ENCODE measurements at places on chromosomes 3 and 15.

DNA sequence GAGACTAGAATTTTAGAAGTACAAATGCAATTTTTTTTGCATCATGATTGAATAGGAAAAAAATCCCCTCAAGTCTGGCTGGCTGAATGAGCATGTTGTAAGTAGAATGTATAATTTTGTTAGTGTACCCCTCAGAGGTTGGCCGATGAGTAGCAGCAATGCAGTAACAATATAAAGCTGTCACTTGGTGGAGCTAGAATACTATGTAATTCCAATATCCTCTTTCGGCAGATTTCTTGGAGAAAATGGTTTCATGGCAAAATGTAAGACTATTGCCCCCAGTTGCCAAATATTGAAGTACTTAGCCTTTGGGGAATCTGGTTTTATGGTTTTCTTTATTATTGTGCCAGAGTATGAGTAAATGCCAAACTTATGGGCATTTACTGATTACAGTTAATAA lies 39.8 kb upstream of the SGO1 start:
- peak; percentile 35 for DNase-seq

- no peak for DNase-seq
Measured at GRCh38 chr3:170352936-170353335, 4.6 kb upstream of the SKIL start.

DNA sequence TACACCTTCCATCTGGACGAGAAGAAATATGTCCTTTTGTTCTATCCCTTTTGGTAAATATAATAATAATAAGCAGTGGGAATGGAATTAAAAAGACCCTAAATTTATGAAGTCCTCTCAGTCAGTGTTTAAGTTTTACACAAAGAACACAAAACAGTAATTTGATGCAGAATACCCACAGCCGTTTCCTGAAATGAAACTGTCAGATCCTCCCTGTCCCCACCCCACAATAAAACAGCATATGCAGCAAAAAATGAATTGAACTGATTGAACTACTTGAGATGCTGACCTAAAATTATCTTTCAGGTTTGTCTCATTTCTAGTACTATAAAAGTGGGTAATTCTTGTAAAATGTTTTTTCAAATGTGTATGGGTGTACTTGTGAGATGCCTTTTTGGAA lies 2.2 kb upstream of the LRIG1 start:
- no peak for DNase-seq

GRCh38 chr3:171189394-171190080 lies 163.0 kb upstream of the SLC2A2 start:
- DNase-seq, result no peak

DNA sequence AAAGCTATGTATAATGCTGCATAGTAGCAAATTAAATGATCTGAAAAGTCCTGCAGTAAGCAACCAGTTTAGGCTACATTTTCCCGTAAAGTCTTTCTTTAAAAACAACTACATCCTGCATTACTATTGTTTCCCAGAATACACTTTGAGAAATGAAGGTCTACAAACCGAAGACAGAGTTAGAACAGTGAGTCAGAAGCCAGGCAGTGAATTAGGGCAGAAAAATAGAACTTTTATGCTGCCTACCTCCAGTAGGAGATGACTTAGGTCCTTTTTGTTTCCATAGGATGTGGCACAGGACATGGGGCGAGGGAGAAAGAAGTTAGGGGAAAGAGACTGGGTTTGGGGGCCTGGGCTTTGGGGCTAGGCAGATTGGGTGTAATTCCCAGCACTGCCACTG lies 127.3 kb downstream of the PPM1L start:
- DNase-seq, result no peak

DNA sequence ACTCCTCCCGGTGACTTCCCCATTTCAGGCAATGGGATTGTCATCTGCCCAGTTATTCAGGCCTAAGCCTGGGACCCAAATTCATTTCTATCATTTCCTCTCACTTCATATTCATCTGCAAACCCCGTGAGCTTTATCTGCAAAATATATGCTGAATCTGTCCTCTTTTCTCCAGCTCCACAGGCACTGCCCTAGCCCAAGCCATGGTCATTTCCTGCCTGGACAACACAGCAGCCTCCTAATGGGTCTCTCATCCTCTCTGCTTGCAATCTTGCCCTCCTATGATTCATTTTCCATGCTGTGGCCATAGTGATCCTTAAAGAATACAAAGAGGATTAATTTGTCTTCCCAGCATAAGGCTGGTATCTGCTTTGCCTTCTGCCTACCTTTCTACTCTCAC lies 6.1 kb downstream of the RBP2 start:
- no peak for DNase-seq

DNA sequence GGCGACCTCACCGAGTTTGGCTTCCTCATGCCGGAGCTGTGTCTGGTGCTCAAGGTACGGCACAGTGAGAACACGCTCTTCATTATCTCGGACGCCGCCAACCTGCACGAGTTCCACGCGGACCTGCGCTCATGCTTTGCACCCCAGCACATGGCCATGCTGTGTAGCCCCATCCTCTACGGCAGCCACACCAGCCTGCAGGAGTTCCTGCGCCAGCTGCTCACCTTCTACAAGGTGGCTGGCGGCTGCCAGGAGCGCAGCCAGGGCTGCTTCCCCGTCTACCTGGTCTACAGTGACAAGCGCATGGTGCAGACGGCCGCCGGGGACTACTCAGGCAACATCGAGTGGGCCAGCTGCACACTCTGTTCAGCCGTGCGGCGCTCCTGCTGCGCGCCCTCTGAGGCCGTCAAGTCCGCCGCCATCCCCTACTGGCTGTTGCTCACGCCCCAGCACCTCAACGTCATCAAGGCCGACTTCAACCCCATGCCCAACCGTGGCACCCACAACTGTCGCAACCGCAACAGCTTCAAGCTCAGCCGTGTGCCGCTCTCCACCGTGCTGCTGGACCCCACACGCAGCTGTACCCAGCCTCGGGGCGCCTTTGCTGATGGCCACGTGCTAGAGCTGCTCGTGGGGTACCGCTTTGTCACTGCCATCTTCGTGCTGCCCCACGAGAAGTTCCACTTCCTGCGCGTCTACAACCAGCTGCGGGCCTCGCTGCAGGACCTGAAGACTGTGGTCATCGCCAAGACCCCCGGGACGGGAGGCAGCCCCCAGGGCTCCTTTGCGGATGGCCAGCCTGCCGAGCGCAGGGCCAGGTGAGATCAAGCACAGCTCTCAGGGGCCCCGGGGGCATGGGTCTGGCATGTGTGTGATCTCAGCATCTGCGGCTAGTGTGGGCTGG lies 7.1 kb upstream of the STAB1 start:
- DNase-seq, result no peak

DNA sequence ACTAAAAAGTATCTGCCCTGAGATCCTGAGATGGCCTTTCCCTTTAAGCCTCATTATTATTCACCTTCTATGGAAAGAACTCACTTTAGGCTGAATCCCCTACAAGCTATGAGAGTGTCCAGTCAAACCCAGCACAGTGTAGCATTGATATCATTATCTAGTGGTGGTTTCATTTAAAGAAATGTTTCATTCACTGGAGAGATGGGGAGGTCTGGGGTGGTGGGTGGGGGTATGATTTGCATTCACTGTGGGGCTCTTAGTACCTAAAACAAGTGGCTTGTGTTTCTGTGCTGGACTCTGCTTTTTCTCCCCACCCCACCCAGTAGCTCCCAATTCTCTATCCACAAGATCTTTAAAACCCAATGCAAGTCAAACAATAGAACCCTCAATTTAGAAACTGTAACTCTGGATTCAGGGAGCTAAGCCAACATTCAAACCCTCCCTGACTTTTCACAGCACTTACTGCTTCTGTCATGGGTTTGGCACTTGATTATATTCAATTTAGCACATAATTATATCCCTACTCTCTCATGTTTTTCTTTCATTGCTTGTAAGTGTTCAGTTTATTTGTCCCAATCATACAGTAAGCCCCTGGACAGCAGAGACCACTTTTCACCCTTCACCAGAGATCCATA lies 310.5 kb upstream of the THBS1 start:
- no peak for DNase-seq

GRCh38 chr3:21893242-21893641 lies 142.2 kb upstream of the ZNF385D start:
- DNase-seq, result peak; percentile 58

GRCh38 chr3:97938444-97938843 lies 33.8 kb downstream of the RIOX2 start:
- peak; percentile 22 for DNase-seq

GRCh38 chr3:26381411-26381810 lies 241.2 kb upstream of the LRRC3B start:
- DNase-seq, result no peak

- peak; percentile 74 for DNase-seq
Measured at GRCh38 chr3:136658946-136659682, 93.1 kb downstream of the STAG1 start.

DNA sequence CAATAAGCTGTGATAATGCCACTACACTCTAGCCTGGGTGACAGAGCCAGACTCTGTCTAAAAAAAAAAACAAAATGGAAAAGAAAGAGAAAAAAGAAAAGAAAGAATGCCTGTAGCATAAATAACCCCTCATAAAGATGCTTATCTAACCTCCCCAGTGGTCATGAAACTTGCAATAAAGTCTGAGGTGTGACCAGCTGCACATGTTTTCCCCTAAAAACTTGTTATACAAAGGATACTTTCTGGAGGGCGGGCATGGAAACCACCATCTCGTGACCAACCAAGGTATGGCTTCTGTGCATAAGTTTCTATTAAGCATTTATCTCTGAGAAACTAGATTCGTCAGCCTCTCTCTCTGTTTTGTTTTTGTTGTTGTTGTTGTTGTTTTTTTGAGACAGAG lies 21.8 kb downstream of the CCDC32 start:
- DNase-seq, result no peak

DNA sequence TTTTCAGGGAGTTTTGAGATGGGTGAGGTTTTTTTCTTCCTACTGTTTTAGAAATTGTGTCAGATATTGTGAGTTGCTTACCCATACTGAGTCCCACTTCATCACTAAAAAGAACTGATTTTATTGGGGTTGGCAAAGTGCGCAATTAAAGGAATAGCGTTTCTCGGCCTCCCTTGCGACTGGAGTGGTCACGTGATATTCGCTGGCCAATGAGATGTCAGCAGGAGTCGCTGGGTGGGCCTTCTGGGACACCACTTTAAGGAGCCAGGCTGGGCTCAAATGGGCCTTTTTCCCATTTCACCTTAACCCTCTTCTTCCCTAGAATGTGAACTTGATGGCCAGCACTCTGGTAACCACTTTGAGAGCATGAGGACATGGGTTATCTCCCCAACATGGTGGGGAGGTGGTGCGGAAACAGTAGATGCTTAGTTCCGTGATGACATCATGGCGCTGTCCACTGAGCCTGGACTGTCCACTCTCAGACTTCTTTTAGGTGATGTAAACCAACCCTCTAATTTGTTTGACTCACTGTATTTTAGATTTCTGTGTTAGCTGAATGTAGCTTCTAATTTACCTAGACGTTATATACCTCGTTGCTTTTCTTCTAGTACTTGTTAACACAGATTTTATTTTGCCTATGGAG lies 13.2 kb upstream of the IQCF5 start:
- DNase-seq, result no peak

DNA sequence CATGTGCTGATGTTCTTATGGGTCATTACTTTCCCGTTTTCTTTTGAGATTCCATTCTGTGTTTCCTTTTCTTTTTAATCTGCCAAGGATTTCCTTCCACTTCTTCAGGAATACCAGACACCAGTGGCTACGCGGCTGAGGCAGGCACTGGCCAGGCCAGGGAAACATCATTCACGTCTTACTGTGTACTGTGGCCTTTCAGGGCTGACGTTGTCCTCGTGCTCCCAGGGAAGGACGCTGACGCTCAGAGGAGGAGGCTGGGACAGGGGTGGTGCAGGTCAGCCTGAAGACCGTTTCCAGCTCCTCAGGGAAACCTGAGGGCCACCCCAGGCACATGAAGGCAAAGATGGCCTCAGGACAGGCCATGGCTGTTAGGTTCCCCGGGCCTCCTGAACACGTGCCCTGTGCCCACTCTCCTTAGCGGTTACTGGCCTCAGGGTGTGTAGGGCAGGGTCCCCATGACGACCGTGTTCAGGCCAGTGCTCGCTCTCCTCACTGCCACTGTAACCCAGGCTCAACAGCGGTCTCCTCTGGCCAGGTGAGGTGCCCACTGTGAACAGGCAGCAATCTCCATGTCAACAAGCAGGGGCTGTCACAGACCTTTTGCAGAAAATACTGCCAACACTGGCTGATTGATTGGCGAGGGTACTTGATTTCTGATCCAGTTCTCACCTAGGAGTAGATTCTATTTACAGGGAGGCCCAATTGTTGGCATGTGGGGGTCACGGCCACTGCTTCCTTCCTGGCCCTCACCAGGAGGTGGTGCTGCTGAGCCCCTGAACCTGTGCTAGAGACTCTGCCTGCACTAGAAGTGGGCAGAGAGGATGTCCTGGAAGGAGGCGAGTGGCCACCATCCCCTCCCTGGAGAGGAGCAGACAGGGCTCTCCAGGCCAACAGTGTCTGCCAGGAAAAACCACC lies 169.5 kb downstream of the ATP10A start:
- no peak for DNase-seq

DNA sequence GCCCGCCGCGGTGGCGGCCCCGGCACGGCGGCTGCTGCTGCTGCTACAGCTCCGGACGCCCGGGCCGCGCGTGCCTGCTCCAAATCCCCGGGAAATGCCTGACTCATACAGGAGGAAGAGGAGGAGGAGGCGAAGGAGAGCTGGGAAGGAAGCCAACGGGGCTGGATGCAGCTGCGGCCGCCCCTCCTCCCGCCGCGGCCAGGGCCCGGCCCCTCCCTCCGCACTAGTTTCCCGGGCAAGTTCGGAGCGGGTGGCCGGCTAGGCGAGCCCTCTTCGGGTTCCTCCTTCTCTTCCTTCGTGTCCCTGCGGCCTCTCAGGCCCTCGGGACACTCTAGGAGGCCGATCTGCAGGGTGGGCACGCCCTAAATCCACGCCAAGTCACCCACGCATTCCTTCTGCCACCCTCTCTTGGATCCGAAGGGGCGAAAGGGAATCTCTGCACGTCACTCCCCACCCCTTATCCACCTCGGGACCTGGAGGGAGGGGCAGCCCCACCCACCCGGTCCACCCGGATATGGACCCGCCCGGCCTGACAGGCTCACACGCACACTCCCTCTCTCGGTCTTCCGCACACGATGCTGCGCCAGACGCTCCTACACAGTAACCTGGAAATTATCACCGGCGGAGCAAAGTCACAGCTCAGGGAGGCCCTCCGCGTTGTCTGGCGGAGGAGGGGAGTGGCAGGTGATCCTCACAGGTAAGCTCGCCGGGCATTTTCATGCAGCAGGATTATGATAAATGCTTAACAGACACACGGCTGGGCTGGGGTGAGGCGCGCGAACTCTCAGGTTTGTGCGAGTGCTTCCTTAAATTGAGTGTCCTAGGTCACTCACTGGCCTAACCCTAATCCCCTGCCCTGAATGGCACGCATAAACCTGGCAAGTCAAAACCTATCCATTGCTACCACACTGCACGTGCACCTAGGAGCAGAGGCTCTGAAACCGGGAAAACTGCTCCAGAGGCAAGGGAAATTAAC lies at the start of the genes OSBPL10 and ZNF860:
Gene OSBPL10, minus strand, starts transcription at position 57 of the 976 bp plus-strand sequence. CDS start 83 bp downstream, outside the sequence.
Gene ZNF860, plus strand, starts transcription at position 545 of the 976 bp plus-strand sequence. CDS start 7,330 bp downstream, outside the sequence.
- DNase-seq, result peak; percentile 94

All from fibroblast of skin of right biceps (primary cell).